Stimulated activated CD8-positive, alpha-beta memory T cell treated with anti-CD3 and anti-CD28 coated beads, Interleukin-7, amount 100 ng/mL, for 1 hour (primary cell): ENCODE measurements at places on chromosomes 4 and X.

- DNase-seq: peak; percentile 20
These were observed 84.8 kb downstream of the AFAP1 start for GRCh38 chr4:7854697-7855370.

- DNase-seq: no peak
These were observed 53.2 kb upstream of the CHRNA9 start for GRCh38 chr4:40281913-40282312.

GRCh38 chrX:69028761-69029120 lies 136.5 kb downstream of the PJA1 start:
- DNase-seq: no peak

- DNase-seq: no peak
These were observed 36.6 kb downstream of the ADRA2C start for GRCh38 chr4:3802571-3803474.

GRCh38 chr4:156815717-156816359 lies 155.8 kb downstream of the PDGFC start:
- no peak for DNase-seq

DNA sequence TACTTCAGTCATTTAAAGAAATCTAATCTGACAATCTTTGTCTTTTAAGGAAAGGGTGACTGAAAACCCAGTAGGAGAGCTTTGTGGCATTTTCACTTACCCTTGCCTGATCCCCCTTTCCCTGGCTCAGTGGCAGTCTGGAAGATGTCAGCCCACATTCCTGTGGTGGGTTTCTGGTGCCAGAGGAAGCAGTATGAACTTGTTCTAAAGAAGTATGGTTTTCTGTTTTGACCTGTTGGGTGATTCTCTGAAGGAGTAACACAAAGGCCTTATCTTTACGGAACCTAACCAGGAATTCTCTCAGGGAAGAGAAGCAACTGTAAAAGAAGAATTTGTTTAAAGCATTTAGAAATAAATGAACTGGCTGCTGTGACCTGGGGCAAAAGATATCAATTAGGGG lies 41.9 kb downstream of the BMP15 start:
- no peak for DNase-seq

- no peak for DNase-seq
These were observed 14.4 kb upstream of the SMS start for GRCh38 chrX:21926116-21926515.

DNA sequence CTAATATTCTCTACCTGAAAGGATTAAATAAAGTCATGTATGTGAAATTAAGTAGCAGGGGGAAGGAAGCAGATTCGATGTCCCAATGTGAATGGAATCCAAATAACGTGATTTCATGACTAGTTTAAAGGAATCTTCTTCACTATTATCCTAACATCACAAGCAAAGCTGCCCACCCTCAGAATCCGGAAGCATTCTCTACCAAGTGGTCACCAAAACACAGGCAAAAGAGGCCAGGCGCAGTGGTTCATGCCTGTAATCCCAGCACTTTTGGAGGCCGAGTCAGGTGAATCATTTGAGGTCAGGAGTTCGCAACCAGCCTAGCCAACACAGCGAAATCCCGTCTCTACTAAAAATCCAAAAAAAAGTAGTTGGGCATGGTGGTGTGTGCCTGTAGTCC lies 212.9 kb downstream of the LDB2 start:
- DNase-seq: no peak

- DNase-seq: no peak
These were observed 3.1 kb downstream of the BMP2K start for GRCh38 chr4:78779280-78779679.

DNA sequence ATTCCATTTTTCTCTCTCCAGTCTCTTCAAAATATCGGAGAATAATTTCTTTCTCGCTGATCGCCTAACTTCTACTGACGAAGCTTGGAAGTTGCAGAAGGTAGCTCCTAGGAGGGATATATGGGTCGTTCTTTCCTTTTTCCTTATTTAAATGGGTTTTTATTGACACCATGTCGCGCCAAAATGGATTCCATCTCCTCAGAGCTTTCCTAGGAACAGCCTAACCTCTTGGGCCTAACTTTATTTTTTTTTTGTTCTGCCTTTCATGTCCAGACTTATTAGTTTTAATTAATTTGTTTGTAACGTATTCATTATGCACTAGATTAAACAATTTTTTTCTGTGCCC lies 359.4 kb upstream of the ZCCHC13 start:
- no peak for DNase-seq

DNA sequence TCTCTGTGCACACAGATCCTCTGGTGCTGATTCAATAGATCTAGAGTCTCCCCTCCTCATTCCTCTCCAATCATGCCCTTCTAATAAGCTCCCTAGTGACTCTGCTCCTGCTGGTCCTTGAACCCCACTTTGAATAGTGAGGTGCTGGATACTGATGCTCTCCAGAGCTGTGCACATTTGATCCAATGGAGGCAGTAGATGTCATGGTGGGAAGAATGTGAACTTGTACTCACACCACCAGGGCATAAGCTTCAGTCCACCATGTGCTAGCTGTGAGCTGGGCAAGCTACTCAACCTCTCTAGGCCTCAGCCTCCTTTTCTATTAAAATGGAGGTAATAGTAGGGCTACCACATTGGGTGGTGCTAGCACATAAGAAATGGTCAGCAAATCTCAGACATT lies 241.1 kb downstream of the SPATA18 start:
- DNase-seq: no peak

GRCh38 chrX:105282077-105282476 lies 61.6 kb upstream of the TEX13A start:
- no peak for DNase-seq

GRCh38 chr4:168724686-168725411 lies 228.0 kb downstream of the PALLD start:
- DNase-seq: no peak

- DNase-seq: no peak
These were observed 532.7 kb downstream of the GRXCR1 start for GRCh38 chr4:43425206-43425605.

DNA sequence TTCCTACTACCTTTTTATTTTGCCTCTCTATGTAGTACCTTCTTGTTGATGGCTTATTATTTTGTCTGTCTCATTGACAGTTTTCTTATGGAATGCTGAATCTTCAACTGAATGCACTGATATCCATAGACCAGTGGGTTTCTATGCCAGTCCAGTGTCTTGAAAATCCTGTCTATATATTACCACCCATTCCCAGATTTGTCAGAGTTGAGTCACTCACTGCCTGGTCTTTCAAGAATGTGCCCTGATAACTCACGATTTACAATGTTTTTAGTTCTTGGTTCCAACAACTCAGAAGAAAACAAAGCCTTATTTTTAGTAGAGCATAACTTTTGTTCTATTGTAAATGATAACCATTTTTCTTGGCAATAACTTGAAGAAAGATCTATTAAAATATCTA lies 606.0 kb upstream of the PITX2 start:
- DNase-seq: no peak

GRCh38 chr4:139839403-139840031 lies 173.9 kb downstream of the MGST2 start:
- no peak for DNase-seq

GRCh38 chr4:78313754-78314120 lies 237.8 kb upstream of the ANXA3 start:
- DNase-seq: no peak

DNA sequence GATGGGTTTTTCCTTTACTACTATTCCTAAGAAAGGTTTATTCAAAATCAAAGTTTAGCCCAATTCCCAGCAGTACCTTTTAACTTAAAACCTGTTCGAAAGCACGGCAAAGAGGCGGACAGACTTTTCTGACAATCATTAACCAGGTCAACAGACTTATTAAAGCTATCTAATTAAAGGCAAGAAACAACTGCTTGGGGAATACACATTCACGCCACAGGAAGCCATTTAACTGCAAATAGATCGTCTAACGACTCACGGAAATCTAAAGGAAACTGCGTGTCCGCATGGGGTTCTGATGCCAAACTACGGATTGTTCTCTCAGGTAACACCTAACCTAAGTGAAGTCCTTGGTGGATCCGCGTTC lies 663 bp upstream of the USP53 start:
- DNase-seq: no peak

DNA sequence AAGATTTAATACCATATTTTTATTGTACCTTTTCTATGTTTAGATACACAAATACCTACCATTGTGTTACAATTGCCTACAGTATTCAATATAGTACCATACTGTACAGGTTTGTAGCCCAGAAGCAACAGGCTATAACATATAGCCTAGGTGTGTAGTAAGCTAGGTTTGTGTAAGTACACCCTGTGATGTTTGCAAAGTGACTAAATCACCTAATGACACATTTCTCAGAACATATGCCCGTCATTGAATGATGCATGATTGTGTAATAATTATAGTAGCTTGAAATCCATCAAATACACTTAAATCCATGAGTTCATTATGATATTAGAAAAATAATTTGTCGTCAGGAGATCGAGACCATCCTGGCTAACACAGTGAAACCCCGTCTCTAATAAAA lies 30.8 kb downstream of the GAB3 start:
- DNase-seq: no peak

DNA sequence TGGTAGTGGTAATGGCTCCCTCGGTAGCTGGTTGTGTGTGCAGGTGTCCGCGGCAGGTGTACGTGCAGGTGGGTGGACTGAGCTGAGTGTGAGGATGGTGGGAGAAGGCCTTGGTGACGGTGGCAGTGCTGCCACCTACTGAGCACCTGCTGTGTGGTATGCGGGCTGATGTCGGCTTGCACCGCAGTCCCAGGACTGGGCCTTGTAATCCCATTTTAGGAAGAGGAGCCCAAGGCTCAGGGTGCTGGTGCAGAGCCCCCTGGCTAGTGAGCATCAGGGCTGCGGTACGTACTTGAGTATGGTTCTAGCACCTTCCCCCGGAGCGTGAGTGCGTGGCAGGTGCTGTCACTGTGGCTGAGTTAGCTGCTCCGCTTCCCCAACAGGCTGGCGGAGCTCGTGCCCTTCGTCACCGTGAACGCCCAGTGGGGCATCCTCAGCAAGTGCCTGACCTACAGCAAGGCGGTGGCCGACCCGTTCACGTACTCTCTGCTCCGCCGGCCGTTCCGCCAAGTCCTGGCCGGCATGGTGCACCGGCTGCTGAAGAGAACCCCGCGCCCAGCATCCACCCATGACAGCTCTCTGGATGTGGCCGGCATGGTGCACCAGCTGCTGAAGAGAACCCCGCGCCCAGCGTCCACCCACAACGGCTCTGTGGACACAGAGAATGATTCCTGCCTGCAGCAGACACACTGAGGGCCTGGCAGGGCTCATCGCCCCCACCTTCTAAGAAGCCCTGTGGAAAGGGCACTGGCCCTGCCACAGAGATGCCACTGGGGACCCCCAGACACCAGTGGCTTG lies 5.7 kb upstream of the CPZ start:
- DNase-seq: no peak

GRCh38 chrX:72272868-72273267 lies 4.2 kb downstream of the RPS4X start:
- no peak for DNase-seq

GRCh38 chrX:101383679-101384205 lies 2.2 kb downstream of the BTK start:
- DNase-seq: no peak

- DNase-seq: no peak
These were observed 131.7 kb downstream of the REPS2 start for GRCh38 chrX:17078031-17078720.

GRCh38 chr4:47553329-47554125 lies 68.5 kb downstream of the ATP10D start:
- DNase-seq: no peak

GRCh38 chr4:128323401-128323800 lies 35.8 kb upstream of the PGRMC2 start:
- no peak for DNase-seq

- DNase-seq: no peak
These were observed 49.9 kb upstream of the GIMD1 start for GRCh38 chr4:106418444-106418843.

DNA sequence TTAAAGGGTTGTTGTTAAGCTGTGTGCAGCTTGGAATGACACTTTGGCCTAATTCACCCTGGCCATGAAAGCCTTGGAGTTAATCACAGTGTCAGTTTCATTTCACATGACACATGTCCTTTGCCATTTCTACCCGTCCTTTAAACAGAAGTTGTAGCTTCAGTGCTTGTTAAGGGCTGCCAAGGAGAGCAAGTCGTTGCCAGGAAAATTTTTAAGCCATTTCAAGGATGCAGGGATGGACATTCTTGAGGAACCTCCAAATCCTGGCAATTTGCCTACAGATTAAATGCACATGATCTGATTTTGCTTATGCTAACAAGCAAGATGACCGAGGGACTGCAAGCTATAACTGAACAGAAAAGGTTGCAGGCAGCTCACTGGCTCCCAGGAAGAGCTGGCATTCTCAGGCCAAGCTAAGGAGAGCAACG lies 40.5 kb downstream of the SETD7 start:
- DNase-seq: no peak

DNA sequence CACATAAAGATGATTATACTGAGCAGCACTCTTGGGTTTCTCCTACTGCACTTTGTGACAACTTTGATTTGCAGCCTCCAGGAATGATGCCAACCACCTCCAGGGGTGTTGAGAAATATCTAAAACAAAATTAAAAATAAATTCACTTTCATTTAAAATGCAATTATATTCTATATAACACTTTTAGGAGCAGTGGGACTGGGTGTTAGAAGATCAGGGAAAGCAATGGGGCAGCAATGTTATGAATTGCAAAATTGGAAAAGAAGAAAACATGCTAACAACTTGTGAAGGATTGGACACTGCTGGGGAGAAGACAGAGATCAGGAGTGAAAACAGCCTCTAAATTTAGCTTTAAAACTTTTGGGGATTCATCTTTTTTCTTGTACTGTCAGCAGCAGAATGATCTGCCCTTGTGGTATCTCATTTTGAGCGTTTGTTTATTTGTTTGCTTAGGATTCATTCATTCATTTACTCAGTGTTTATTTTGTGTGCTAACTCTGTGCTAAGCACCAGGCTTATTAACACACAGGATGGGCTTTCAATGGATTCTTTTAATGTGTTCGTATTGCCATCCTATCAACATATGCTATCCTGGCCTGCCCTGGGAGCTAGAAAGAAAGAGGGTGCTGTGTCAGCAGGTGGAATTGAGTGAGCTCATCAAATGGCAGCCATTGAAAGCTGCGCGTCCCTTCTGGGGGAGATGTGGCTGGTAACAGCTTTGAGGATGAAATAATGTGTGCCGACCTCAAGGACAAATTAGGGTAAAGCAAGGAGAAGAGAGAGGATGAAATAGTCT lies 96.5 kb downstream of the FRMPD4 start:
- no peak for DNase-seq

DNA sequence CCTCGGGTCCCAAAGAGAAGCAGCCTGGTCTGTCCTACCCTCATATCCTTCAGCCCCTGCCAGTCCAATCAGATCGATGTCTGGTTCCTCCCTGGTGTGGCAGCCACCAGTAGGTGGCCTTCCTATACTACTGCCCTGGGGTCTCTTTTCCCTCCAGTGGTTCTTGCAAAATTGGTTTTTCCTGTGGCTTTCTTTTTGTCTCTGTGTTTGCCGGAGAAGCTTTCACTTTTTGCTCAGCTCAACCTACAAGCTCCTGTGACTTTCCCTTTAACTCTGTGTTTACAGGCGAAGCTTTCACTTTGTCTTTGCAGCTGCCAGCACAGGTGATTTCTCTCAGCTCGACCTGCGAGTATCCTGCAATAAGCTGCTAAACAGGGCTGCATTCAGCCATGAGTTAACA lies 46.8 kb downstream of the UGT2A3 start:
- no peak for DNase-seq

GRCh38 chr4:109434007-109434971 lies 674 bp downstream of the SEC24B start:
- DNase-seq: peak; percentile 0

GRCh38 chrX:13046141-13046855 lies 1.9 kb upstream of the FAM9C start:
- DNase-seq: no peak

- DNase-seq: no peak
These were observed 70.6 kb downstream of the MTMR1 start for GRCh38 chrX:150763810-150764209.
